Naive thymus-derived CD8-positive, alpha-beta T cell (primary cell): ENCODE measurements at places on chromosomes 3 and 15. TPM values are rescaled to one million over a fixed set of nuclear protein-coding genes. Genes with fewer than 3 reads are reported as not detected.

SPINK8 gene
- not detected for total RNA-seq

GRCh38 chr3:119338754-119339153 is 44.6 kb downstream of the ARHGAP31 start:
- DNase-seq, result no peak

GRCh38 chr3:130897316-130897715 is 3.4 kb downstream of the ATP2C1 start:
- DNase-seq, result no peak

DNA sequence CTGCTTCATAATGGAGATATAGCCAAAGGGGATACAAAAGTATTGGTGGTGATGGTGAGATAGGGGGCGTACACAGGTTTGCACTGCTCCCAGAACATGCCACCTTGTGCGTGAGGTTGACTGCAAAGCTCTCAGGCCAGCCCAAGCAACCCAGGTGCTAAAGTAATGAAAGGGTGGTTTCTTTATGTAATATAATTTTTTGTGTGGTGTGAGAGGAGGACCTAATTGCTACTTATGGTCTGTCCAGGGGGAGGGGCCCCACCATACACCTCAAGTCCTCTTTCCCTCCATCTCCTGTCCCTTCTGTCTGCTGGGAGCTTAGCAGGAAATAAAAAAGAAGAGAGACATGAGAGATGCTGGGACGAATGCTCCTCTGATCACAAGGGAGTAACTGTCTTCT is 53.8 kb downstream of the STARD5 start:
- DNase-seq, result no peak

- DNase-seq, result no peak
These were observed 591.1 kb downstream of the ZPLD1 start for GRCh38 chr3:103025880-103026279.
